ENCODE measurements at places on chromosomes 2 and 18. TPM values are rescaled to one million over a fixed set of nuclear protein-coding genes. Genes with fewer than 3 reads are reported as not detected.

- DNase-seq, result no peak
Observed at GRCh38 chr2:160747501-160748170, 254.0 kb upstream of the RBMS1 start.

DNA sequence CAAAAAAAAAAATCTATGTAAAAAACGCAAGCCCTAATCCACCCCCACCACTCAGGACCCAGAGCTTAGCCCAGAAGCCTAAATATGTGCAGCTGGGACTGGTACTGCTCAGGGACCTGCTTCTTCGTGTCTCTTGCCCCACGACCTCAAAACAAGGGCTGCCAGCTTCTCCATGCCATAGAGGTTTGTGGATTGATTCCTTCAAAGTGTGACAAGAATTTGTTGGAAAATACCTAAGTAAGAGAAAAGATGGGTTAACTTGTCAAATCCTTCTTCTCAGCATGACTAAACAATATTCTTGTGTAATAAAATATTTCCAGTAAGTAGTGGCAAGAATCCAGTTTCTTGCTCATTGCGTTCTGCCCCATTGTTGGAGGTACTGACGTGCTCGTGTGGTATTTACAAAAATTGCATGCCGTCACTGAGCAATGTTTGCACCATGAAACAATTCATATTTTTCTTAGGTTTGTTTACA, 825 bp upstream of the SCYGR1 start:
- DNase-seq, result no peak

The KCNJ13 gene
- polyA plus RNA-seq, result 4.1 TPM

The HOXD12 gene
- 0.28 TPM for polyA plus RNA-seq

DNA sequence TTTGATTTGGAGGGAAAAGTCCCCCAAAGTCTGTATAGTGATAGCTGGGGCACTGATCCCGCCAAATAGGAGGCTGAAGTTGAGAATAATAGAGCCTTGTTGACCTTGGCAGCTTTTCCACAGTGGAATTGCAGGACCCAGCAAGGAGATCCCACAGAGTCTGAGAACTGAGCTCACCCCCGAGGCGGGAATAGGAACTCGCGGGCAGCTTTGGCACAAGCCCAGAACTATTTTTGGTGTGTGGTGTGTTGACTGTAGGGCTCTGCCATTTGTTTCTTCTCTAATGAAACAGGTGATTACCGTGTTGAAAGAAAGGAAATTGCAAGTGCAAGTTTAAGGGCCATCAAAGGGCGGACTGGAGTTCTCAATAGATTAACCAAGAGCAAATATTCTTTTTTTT, 34.0 kb downstream of the SH3RF3 start:
- no peak for DNase-seq
